ENCODE measurements at places on chromosomes 7 and 10.
A peak's percentile ranks its signal among the peaks of the same experiment; 100 is the strongest.

GRCh38 chr7:15801551-15801950, 115.1 kb upstream of the MEOX2 start:
- no peak for DNase-seq

GRCh38 chr10:8088504-8088903, 34.0 kb downstream of the GATA3 start:
- DNase-seq, result no peak

GRCh38 chr10:44199267-44199666, 185.6 kb downstream of the CXCL12 start:
- DNase-seq, result no peak

- no peak for DNase-seq
Measured at GRCh38 chr10:52128056-52128683, 185.9 kb upstream of the DKK1 start.

GRCh38 chr7:105448181-105448580, 59.5 kb upstream of the SRPK2 start:
- DNase-seq, result no peak

- DNase-seq, result no peak
Measured at GRCh38 chr7:37489703-37490102, 41.0 kb upstream of the ELMO1 start.

GRCh38 chr10:48383393-48383792, 76.9 kb downstream of the MAPK8 start:
- DNase-seq, result no peak

DNA sequence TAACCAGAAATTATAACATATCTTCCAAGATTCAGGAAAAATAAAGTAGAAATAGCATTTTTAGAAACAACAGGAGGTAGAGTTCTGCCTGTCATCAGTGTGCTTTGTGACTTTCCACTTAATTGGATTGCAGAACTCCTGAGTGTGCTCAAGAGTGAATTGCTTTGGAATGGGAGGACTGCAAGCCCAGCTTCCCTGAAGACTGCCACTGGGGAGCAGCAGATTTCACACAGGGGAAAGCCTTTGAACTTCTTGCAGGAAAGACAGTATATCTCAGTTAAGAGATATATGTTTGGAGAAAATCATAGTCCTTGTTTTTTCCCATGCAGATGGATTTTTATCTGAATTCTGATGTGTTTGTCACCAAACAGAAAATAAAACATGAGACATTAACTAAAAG, 124.5 kb downstream of the TMEM168 start:
- DNase-seq, result no peak

DNA sequence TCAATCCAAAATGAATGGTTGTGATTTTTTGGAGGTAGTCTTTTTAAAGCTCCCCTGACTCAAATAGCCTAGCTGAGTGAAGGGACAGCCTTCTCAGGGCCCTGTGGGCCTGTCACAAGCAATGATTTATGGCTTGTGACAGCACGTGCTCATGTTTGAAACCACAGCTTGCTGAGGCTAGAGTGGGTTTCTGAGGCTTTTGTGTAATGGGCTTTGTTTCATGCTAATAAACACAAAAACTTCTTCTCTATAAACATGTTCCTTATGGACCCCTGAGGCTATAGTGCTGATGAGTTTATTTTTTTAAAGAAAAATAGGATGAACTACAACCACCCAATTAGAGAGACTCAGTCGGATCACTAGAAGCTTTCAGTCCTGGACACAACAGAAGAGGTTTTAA, 36.1 kb upstream of the BET1 start:
- DNase-seq, result no peak

GRCh38 chr10:1978584-1978983, 241.3 kb upstream of the ADARB2 start:
- no peak for DNase-seq

DNA sequence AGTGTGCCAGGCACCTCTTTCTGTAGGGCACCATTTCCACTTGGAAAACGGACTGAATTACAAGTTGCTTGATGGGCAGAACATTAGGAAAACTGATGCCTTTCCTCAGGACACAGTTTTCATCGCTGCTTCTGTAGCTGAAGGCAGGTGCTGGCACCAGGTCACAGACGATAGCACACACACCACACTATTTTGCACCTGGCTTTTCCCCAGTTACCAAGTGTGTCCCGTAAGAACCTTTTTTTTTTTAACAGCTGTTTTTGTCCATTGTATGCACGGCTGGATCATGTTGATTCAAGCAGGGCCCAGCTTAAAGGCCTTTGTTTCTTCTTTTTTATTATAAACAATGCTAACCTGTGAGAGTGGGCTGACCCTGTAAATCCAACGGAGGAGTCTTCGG, 1.3 kb upstream of the GET4 start:
- no peak for DNase-seq

- DNase-seq, result peak; percentile 91
Measured at GRCh38 chr10:17200912-17201793, at the start of gene TRDMT1. Gene TRDMT1, minus strand, starts transcription at chr10:17201672. Its CDS starts 38 bp downstream, at chr10:17201634.

All from suppressor macrophage treated with lipopolysaccharide for 4 hours (primary cell).